Kidney glomerular epithelial cell (primary cell): ENCODE measurements at places on chromosomes 4 and X.

- no peak for DNase-seq
Measured at GRCh38 chrX:7993873-7994272, 66.7 kb upstream of the PNPLA4 start.

- peak; percentile 65 for DNase-seq
Measured at GRCh38 chr4:128468123-128468989, 180.7 kb upstream of the PGRMC2 start.

DNA sequence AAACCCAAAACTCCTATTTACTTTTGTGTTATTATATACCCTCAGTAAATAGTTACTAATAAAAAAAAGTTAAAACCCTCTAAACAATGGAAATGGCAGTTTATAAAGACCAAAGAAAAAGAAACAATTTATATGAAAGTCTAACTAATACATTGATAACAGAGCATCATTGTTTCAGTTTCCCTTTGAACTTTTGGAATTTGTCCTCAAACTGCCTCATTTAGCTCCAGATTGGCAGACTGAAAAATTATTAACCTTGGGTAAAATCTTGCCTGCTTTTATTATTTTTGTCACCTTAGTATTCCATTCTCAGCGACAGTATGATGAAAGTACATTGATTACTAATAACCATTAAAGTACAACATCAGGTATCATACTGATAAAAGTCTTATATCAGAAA lies 124.0 kb downstream of the PDE5A start:
- no peak for DNase-seq

DNA sequence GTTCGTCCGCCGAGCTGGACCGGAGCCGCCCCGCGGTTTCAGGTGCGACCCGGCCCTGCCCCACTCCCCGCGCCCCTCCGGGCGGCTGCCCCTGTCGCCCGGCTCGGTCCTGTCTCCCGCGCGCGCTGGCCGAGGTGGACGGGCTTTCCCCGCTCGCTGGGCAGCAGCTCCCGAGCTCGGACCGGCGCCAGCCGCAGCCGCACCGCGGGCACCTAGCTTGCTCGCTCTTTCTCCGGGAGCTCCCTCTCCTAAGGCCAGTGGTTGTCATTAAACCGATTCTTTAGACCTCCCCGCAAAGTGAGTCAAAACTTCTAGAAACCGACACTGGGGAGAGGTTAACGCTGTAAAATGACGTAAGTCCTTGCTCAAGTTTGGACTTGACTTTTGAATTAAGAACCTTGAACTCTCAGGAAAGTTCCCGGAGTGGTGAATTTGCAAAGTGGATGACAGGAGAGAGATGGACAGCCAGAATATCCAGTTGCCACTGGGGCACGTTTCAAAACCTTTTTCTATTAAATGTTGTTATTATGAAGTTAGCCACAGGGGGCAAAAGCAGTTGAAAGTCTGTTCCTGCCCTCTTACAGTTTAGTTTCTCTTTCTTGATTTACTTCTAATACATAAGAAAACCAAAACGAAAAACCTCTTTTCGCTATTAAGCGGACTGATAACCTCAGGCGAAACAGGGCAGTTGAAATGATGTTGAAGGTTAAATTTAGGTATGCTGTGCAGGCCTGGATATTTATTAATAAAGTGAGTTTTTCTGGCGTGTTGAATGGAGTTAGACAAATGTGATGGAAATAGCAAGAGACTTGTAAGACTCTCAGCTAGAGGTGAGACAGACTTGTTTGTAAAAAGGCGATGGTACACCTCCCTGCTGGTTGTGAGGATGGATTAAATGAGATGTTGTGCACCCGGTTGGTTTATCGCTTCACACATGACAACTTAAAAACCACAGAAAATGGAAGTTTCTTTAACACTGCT lies 847 bp downstream of the PI4K2B start:
- peak; percentile 87 for DNase-seq

DNA sequence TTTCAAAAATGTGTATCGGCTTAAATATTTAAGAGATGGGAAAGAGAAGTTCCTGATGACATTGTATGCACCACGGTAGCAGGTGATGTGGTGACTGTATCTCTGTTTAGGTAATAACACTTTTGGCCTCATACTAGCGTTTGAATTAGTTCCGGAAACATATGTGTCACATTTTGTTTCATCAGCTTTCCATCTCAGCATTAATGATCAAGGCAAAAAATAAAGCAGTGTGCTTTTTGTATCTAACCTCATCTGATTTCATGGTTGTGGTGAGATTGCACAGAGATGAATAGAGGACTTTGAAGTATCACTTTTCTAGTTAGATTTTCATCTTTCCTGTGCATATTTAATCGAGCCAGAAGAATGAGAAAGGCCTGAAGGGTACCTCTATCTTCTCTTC lies 206.4 kb upstream of the SPRY1 start:
- no peak for DNase-seq

- DNase-seq, result no peak
Measured at GRCh38 chr4:477686-478085, 21.3 kb downstream of the ZNF721 start.

DNA sequence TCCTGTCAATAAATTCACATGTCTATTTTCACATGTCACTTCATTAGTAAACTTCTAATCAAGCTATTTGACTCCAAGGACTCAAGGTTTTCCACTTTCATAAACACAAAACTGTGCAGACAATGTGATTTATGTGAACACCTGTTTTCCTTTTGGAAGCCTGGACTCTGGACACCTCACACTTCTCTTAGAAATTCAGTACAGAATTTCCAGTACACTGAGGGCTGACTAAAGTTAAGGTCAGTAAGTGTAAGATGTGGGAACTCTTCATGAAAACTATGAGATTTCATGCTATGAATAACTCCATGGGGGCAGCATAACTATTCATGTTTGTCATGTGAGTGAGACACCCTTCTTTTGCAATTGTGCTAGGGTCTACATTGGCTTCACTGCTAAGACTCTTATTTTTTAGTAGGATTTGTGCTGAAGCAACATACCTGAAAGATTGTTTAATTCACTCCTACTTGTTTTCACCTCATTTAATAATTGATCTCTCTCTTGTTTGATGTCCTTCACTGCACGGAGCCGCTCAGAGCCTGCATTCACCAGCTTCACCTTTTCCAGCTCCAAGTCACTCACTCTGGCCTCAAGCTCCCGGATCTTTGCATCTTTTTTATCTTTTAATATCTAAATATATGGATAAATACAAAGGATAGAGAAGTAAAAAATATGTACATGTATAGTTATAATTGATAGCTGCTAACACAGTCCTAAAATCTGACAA lies 55.3 kb downstream of the STBD1 start:
- DNase-seq, result no peak

DNA sequence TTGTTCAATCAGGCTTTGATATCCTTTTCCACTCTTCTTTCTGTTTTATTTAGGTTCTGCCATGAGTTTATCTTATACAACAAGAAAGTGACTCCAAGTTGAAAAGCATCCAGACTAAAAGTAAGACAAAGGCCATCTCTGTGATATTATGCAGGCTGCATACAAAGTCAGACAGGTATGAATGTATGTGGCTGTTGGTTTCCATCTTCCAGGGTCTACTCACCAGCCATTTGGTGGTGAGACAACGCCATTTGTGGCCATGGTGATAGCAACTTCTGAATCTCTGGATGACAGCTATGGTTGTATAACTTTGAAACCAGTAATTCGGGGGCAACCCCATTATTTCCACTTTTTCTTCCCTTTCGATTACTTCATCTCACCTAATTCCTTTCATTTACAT lies 17.2 kb upstream of the MSL3 start:
- DNase-seq, result no peak

DNA sequence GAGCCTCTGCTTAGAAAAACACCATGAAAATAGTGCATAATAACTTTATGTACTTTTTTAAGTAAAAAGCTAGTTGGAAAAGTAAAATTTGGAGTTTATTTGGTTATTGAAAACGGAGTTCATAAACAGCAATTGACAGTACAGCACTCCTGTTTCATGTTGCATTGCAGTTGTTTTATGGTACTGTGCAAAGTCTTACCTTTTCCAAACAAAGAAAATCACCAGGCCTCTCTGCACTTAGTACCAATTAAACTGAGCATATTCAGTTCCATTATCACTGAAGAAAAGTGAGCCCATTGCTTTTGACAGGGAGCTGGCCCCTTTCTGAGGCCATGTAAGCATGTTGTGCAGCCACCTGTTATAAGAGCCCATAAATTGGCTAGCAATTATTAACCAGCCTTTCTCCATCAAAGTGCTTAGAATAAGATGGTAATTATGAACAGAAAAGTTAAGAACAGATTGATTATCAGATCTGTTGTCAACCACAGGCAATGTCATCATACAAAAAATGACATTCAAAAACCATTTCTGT lies 376.6 kb upstream of the EMCN start:
- no peak for DNase-seq

GRCh38 chr4:7892212-7893019 lies 47.2 kb downstream of the AFAP1 start:
- DNase-seq, result no peak

DNA sequence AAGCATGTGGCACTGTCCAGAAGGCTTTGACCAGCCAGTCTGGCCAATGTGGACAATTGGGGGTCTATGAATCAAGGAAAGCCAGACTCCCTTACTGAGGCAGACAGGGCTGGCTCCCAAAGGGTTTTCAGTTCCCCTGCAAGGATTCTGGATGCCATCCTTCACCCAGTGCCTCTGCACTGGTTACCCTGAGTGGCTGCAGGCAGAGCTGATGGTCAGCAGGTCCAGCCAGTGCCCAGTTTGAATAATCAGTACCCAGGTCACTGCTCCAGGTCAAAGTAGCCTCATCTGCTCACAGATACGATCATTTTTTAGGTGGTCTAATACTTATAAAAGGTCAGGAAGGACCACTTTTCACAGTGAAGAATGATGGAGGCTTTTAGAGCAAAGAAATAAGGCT lies 52.2 kb upstream of the MAMLD1 start:
- DNase-seq, result no peak

GRCh38 chrX:38117485-38117884 lies 103.2 kb downstream of the SRPX start:
- DNase-seq, result no peak

DNA sequence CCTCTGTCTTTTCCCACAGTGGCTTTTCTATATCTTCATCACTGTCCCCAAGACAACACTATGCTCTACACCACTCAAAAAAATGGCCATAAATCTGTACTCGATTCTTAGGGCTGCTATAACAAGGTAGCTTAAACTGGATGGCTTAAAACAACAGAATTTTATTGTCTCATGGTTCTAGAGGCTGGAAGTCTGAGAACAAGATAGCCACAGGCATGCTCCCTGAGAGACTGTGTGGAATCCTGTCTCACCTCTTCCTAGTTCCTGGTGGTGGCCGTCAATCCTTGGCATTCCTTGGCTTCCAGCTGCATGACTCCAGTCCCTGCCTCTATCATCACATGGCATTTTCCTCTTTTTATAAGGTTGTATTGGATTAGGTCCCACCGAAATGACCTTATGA lies 70.7 kb upstream of the DCLK2 start:
- DNase-seq, result peak; percentile 84

DNA sequence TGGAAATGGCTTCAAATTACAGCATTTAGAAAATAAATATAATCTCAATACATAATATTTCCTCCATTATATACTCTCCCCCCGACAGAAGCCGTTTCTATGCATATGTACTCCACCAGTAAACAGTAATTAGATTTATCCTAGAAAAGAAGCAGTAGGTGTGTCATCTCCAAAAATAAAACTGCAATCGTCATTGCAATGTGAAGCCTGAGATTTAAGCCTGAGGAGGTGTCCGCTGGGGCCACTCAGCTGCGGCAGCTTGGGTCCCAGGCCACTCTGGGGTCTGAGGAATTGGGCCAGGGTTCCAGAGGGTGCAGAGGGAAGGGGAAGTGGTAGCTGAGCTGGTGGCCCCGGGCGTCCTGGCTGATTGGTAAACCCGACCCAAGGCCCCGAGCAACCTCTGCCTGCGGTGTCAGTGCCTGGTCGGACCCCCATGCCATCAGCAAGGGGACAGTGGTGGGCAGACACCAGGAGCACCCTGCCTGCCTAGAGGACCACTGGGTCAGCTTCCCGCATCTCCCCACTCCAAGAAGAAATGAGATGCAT lies 7.8 kb upstream of the MXD4 start:
- DNase-seq, result no peak

GRCh38 chr4:122041312-122041711 lies 89.5 kb upstream of the TRPC3 start:
- DNase-seq, result no peak

DNA sequence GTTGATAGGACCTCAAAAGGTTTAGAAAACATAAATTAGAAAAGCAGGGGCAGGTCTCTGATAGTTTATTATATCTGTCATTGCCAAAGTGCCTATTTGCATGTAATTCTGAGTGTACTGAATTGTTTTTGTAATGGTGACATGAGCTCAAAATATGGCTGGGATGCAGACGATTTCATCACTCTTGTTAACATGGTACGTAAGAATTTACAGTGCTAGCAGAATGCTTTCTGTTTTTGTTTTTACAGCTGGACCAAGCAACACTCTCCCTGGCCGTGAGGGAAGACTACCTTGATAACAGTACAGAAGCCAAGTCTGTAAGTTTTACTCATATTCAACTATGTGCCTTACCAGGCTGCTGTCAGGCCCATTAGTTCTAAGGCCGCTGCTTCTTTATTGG lies 58.1 kb downstream of the PHEX start:
- no peak for DNase-seq

DNA sequence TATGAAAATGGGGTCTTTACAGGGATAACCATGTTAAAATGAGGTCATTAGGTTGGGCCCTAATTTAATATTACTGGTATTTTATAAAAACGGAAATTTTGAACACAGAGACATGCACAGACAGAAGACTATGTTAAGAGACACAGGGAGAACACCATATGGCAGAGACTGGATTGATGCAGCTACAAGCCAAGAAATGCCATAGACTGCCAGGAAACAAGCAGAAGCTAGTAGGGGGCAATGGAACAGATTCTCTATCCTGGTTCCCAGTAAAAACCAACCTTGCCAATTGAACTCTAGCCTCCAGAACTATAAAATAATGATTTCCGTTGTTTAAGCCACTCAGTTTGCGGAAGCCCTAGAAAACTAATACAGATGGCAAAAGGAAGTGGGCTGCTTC lies 6.6 kb upstream of the GUF1 start:
- no peak for DNase-seq

- no peak for DNase-seq
Measured at GRCh38 chrX:155108427-155108826, 37.1 kb downstream of the BRCC3 start.

DNA sequence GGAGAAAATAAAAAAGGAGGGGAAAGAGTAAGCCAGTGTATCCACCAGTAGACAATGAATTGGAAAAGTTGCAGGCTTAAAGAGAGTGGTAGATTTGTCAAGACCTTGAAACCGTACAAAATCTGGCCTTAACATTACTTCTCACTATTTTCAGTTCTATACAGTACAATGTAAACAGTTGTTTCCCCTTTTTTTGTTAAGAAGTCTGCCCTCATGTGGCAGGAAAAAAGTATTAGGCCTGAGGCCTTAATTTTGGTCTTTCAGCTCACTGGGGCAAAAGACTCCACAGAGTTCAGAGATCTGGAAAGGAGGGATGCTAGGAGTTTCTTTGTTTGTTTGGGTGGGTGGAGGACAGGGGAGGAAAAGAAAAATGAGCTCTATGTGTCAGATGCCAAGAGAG lies 92.8 kb upstream of the CCDC160 start:
- no peak for DNase-seq

DNA sequence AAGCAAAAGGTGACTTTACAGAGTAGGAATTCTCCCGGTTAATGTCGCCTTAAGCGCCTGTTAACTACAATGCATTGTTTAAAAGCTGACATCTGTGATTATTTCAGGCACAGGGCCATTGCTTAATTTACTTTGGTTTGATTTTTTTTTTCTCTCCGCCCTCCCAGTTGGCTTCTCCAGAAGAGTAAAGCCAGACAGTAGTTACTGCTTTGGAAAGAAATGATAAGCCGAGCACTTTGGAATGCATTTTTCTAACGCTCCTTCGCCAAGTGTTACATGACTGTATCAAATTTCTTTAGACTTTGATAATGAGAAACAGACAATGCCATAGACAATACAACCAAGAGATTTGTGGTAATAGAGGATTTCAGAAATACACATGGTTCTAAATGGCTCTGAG lies 383.0 kb upstream of the TENM3 start:
- DNase-seq, result no peak
